ENCODE measurements at places on chromosomes 7 and 10.

DNA sequence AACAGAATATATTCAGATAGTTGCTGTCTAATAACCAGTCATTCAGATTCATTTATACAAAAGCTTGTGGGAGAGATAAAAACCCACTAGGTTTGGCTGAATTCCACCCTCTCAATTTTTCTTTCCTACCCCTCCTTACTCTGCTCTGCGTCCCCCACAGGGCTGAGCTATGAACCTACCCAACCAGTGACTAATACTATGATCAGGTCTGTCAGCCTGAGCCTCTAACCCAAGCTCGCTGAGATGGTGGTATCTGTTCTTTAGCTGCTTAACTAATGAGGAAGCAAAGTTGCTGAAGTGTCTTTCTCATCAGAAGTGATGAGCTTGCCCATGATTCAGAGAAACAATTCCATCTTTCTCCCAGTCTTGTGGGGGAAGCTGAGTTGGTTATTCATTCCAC is 248.7 kb upstream of the GPR26 start:
- no peak for DNase-seq

DNA sequence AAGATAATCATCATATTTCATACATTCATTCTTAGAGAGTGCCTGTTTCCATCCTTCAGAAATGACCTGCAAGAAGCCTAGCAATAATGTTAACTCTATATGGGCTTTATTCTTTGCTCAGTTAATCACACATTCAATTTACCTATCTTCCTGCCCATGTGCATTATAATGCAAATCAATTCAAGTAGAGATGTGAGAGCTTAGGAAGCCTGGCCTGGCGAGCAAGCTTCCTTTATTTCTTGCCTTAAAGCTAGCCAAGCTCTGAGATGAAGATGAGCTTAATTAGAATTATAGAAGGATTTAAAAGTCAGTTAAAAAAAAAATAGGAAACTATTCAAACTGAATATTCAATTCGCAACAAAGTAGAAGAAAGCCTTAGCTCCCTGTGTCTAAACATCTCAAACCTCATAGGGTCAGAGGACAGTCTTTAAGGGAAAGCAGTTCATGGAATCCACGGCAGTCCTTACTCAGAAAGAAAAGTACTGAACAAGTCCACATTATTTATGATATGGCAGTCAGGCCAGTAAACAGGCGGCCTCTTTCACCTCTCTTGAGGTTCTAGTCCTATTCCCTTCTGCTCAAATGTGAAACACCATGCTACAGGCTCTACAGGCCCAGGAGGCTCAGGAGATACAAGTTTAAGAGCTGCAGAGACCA is 214.1 kb downstream of the TFEC start:
- no peak for DNase-seq

DNA sequence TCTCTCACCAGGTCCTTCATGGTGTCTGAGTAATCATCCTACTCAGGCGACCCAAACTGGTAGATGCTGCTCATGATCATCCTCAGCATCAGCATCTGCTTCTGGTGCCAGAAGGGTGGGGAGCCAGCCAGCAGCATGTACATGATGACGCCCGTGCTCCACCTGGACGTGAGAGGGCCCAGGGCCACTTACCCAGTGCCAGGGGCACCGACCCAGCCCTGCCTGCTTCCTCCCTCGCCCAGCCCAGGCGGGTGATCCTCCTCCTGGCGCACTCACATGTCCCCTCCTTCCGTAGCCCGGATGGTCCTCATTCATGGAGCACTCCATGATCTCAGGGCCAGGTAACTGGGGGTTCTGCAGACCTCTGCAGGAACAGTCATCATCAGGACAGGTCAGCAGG is 764.8 kb upstream of the ZNF722 start:
- no peak for DNase-seq

DNA sequence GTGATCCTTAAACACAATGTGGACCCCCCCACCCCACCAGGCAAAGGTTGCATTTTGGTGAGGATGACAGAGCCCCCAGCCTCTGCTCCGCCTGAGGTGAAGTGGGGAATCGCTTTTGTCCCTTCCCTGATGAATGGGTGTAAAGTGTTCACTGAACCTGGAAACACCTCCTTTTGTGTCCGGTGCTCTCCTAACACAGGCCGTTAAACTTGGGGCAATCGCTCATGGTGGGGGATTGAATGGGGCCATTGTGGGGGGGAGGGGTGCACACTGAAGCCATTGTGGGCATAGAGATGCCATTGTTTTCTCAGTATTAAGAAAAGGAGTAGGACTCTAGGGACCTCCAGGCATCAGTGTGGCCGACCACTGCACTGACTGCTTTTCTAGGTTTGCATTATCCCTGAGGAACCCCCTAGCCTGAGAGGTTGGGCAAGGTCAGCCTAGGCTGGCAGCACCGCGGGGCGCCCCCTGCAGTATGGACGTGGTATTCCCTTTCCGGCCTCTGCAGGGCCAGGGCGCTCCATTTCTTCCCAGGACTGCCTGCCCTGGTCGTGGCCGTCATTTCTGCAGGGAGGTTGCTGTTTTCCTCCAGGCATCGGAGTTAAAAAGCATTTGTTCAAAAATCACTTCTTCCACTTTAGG is 158.3 kb downstream of the TCF7L2 start:
- DNase-seq = no peak

DNA sequence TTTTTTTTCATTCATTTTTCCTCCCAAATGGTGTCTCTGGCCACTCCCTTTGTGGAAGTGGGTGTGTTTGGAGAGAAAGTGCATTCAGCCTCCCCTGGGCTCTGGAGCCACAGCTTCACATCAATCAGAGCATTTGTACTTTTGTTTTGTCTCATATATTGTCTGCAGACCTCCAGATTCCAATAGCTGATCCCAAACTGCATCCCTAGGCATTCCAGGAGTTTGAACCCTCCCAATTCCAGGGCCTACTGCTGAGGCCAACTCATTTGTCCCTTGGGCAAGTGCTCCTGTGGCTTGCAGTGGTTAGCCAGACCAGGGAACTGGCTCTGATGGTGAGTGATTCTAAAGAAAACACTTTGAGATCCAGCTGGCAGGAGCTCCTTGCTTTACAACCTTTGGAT is 163.3 kb downstream of the IPMK start:
- no peak for DNase-seq

DNA sequence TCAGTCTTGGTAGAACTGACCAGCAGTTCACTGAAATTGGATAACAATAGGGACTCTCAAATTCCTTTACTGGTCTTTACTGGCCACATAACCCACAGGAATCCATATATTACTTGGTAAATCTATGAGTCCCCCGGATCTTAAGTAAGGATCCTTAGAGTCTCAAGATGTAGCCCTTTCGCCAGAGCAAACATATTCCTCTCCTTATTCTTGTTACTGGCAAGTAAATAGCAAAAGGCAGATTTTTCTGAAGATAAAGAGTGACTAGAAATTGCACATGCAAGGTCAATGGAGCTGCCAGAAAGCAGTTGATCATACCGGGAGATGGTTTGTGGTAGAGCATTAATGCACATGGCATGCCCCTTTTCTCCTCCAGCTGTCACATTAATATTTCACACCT is 283.0 kb downstream of the HDAC9 start:
- DNase-seq = no peak

DNA sequence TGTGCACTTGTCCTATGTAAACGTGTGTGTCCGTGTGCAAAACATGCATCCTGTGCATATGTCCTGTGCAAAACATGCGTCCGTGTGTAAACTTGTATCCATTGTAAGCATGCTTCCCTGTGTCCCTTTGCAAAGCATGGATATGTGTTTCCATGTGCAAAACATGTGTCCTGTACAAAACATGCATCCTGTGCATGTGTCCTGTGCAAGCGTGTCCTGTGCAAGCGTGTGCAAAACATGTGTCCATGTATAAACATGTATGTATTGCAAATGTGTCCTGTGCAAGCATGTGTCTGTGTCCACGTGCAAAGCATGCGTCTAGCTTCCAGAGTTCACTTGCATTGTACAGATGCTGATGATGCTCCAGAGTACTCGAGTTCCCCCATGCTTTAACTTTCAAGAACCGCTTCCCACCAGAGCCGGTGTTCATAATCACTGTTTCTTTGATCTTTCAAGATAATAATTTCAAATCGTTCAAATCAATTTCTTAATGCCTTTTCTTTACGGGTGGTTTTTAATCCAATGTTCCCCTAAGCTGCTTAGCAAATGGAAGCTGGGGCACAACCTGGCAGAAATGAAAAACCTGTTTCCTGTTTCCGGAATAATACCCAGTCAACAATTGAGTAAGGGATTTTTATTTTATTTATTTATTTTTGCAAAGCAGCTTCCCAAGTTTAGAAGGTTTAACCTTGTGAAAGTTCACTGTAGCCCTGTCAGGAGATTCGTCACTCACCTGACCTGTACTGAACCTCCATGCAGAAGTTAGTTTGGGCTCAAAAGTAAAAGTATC is 641 bp upstream of the ASB13 start:
- no peak for DNase-seq

GRCh38 chr10:79046741-79047583 is 21.8 kb upstream of the ZMIZ1 start:
- no peak for DNase-seq

DNA sequence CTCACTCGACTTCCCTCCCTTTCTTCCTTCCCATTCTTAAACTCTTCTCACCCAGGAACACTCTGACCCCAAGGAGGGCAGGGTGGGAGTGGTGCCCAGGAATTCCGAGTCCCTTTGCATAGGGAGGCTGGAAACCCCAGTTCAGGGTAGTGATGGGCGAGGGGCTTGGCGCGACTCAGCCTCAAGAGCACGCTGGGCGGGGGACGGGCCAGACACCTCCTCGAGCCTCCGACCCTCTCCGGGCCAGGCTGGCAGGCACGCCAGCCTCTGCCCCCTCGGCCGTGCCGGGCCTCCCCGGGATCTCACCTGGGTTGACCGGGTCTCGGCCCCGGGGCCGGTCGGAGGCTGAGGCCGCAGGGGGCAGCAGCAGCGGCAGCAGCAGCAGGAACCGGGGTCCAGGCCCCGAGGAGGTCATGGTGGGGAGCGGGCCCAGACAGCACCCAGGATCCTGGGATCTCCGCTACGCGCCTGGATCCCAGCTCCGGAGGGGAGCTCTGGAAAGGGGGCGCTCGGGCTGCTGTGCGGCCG is 457 bp downstream of the PLOD3 start:
- no peak for DNase-seq

DNA sequence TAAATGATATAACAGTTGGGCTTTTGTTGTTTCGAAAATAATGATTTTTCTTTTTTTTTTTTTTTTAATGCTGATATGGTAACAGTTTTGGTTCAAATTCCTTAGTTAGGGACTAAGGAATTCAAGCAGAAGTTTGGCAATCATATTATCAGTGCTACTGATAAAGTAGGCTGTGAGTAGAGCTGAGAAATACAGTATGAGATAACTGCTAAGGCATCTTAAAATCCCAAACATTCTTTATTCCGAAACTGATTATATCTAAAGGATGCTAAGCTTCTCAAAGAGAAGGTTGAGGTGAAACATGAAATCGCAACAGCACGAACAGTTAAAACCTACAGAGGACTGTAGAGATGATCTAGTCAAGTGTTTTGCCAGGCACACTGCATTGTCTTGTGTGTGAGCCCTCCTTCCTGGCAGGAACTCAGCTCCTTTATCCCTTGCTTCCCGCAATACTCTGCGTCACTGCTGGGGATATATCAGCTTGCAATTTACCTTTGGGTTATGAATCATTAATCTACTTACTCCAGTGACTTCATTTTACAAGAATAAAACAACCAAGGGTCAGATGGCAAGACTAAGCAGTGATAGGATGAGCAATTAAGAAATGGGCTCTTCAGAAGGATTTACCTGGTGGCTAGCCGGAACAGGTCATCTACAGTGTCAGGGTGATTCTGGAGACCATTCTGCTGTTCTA is 36.7 kb downstream of the IRF5 start:
- no peak for DNase-seq

- no peak for DNase-seq
Observed at GRCh38 chr10:80599424-80599847, 61.7 kb downstream of the SH2D4B start.

DNA sequence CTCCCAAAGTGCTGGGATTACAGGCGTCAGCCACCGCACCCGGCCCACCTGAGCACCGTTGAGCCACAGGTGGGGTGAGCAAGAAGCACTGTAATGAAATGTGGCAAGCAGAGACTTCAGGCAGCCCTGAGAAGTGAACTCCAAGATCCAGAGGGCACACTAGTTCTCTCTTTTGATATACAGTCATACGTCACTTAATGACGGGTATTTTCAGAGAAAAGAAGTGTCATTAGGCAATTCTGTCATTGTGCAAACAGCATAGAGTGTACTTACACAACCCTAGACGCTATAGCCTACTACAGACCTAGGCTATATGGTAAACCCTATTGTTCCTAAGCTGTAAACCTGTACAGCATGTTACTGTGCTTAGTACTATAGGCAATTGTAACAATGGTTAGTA is 7.9 kb downstream of the PANK1 start:
- DNase-seq = no peak

GRCh38 chr7:32293833-32294232 is 196.3 kb downstream of the LSM5 start:
- no peak for DNase-seq
